ENCODE measurements at places on chromosomes 7 and 10.

GRCh38 chr10:26637521-26638275 is 59.8 kb upstream of the PDSS1 start:
- H3K27ac ChIP-seq, result no peak overlapping the region
- H3K27me3 ChIP-seq, result no peaks in the 10 kb centered on the region
- DNase-seq, result no peak
- no peaks in the 10 kb centered on the region for H3K36me3 ChIP-seq

DNA sequence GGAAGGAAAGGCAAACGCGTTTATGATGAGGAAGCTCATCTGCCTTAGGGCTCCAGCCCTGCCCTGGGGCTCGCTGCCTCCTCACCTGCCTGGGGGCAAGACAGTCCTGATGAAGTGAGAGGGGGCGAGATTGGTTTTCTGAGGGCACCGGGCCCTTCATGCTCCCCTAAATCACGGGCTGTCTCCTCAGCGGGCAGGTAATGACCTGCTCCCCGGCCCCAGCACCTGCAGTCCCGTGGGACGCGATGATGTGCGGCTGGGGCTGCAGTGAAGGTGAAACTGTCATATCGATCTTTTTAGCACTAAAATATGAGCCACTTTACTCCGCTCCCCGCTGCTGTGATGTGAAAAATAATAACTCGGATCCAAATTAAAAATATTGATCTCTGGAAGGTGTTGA is 120.2 kb downstream of the INPP5A start:
- H3K36me3 ChIP-seq, result peaks cover 31% of the 10 kb centered on the region
- no peak for DNase-seq
- no peaks in the 10 kb centered on the region for H3K4me1 ChIP-seq
- H3K4me3 ChIP-seq, result no peak overlapping the region
- no peaks in the 10 kb centered on the region for H3K27me3 ChIP-seq
- H3K27ac ChIP-seq, result no peak overlapping the region

- peaks cover 4% of the 10 kb centered on the region for H3K4me1 ChIP-seq
- peaks cover 31% of the 10 kb centered on the region for H3K36me3 ChIP-seq
- peak overlapping the region; percentile 74 for H3K4me3 ChIP-seq
Measured at GRCh38 chr7:149285603-149286002, 23.6 kb downstream of the ZNF783 start.

- DNase-seq, result no peak
- no peaks in the 10 kb centered on the region for H3K27me3 ChIP-seq
- no peak overlapping the region for H3K4me3 ChIP-seq
- H3K4me1 ChIP-seq, result no peaks in the 10 kb centered on the region
Measured at GRCh38 chr10:442209-442608, 247.3 kb downstream of the DIP2C start.

DNA sequence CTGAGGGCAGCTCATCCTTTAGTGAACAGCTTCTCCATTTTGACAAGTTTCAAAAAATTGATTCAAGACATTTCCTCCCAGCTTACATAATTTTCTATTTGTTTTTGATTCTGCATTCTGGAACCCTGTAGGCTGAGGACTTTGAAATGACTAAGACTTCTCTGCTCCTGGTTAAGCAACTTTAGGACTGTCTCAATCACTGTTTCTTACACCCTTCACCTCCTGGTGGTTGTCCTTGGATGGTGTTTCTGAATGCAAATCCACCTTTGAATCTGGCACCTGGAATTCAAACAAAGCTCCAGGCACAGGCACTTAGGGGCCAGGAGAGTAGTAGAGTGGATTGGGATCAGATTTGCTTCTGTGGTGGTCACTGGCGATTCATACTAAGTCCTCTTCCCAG is 595.5 kb downstream of the LRMDA start:
- no peaks in the 10 kb centered on the region for H3K27me3 ChIP-seq
- H3K4me1 ChIP-seq, result no peaks in the 10 kb centered on the region
- H3K36me3 ChIP-seq, result no peaks in the 10 kb centered on the region
- no peak overlapping the region for H3K4me3 ChIP-seq
- H3K27ac ChIP-seq, result no peak overlapping the region

- no peak overlapping the region for H3K4me3 ChIP-seq
- H3K4me1 ChIP-seq, result no peaks in the 10 kb centered on the region
- H3K27me3 ChIP-seq, result no peaks in the 10 kb centered on the region
- no peak overlapping the region for H3K27ac ChIP-seq
Measured at GRCh38 chr10:44396671-44397191, 11.8 kb upstream of the CXCL12 start.

DNA sequence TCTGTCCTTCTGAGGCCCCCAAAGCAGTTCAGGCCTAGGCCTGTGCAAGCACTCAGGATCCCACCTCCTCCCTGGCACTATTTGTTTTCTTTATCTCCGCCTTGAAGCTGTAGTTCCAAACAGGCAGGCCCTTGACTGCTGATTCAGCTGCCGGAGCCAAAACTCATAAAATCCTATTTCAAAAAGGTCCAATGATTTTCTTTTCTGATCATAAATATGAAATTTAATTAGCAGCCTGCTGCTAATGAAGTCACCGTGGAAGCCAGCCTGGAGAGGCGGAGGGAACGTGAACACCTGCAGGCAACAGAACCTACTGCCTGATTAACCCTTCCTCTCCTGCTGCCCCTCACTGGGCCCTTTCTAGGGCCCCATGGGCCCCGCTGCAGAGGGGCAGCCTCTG is 60.1 kb downstream of the CARD11 start:
- H3K36me3 ChIP-seq, result no peaks in the 10 kb centered on the region
- H3K27me3 ChIP-seq, result peaks cover 15% of the 10 kb centered on the region

GRCh38 chr7:153393666-153394065 is 634.1 kb downstream of the ACTR3B start:
- H3K4me3 ChIP-seq, result no peak overlapping the region
- no peaks in the 10 kb centered on the region for H3K36me3 ChIP-seq
- H3K27me3 ChIP-seq, result no peaks in the 10 kb centered on the region
- DNase-seq, result no peak
- no peak overlapping the region for H3K27ac ChIP-seq

DNA sequence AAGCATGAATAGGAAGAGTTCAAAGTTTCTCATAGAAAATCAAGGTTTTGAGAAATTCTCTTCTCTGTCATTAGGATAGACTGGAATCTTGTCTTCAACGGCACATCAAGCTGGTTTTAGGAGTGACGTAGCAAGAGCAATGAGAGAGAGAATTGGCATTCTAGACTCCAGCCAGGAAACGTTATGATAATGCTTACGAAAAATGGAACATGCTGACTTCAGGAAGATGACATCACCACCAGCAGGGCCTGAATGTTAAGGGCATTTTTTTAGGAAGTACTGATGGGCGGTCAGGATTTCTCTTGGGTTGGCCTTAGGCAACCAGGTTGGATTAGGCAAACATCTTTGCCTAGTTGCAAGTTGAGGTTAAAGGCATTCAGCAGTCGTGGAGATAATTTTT is 213.2 kb upstream of the CTBP2 start:
- H3K4me1 ChIP-seq, result no peaks in the 10 kb centered on the region
- H3K36me3 ChIP-seq, result no peaks in the 10 kb centered on the region
- no peak overlapping the region for H3K4me3 ChIP-seq
- no peak overlapping the region for H3K27ac ChIP-seq
- no peak for DNase-seq
- H3K27me3 ChIP-seq, result peaks cover 4% of the 10 kb centered on the region

- DNase-seq, result peak; percentile 47
- no peak overlapping the region for H3K27ac ChIP-seq
- no peak overlapping the region for H3K4me3 ChIP-seq
- no peaks in the 10 kb centered on the region for H3K36me3 ChIP-seq
- H3K27me3 ChIP-seq, result no peaks in the 10 kb centered on the region
Measured at GRCh38 chr10:47031211-47031900, 120.1 kb downstream of the PTPN20 start.

GRCh38 chr7:135150072-135150782 is 2.4 kb downstream of the TMEM140 start:
- H3K27me3 ChIP-seq, result no peaks in the 10 kb centered on the region
- H3K36me3 ChIP-seq, result peaks cover 24% of the 10 kb centered on the region

GRCh38 chr7:139749545-139749944 is 28.3 kb downstream of the HIPK2 start:
- no peaks in the 10 kb centered on the region for H3K36me3 ChIP-seq
- peak; percentile 83 for DNase-seq
- peaks cover 91% of the 10 kb centered on the region for H3K4me1 ChIP-seq
- no peak overlapping the region for H3K4me3 ChIP-seq

DNA sequence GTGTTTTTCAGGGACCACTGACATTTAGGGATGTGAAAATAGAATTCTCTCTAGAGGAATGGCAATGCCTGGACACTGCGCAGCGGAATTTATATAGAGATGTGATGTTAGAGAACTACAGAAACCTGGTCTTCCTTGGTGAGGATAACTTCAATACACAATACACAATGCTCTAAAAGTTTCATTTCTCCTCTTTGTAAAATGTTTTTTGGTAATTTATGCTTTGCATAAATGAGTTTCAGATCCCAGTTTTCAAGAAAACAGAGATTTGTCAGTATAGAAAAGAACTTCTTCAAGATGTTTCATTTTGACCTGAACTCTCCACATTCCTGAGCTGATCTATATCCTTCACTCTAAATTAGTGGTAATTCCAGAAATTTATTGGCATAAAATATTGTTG is 14.2 kb downstream of the ZNF92 start:
- H3K4me3 ChIP-seq, result no peak overlapping the region
- H3K27me3 ChIP-seq, result no peaks in the 10 kb centered on the region
- H3K27ac ChIP-seq, result no peak overlapping the region
- no peak for DNase-seq
- no peaks in the 10 kb centered on the region for H3K36me3 ChIP-seq
- peaks cover 8% of the 10 kb centered on the region for H3K4me1 ChIP-seq

DNA sequence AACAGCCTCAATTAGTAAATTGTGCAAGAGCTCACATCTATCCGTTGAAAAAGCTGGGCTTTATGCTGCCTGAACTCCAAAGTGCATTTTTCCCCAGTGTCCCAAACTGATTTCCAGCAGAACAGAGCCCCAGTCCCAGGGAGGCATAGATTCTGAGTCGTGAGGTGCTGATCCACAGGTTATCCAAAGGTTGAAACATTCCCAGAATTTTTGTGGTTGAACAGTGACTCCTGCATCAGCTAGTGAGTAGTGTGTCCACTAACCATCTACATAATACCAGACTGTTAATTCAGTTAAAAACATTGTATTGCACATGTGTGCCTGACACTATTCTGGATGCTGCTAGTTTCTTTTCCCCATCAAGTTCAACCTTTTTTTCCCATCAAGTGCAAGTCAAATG is 761.5 kb downstream of the GATA3 start:
- H3K27me3 ChIP-seq, result no peaks in the 10 kb centered on the region
- no peak overlapping the region for H3K4me3 ChIP-seq
- H3K27ac ChIP-seq, result no peak overlapping the region
- no peak for DNase-seq

- DNase-seq, result no peak
- no peaks in the 10 kb centered on the region for H3K4me1 ChIP-seq
- no peaks in the 10 kb centered on the region for H3K36me3 ChIP-seq
Measured at GRCh38 chr10:53033396-53033795, 260.8 kb upstream of the MBL2 start.

- no peak for DNase-seq
- no peak overlapping the region for H3K27ac ChIP-seq
- no peaks in the 10 kb centered on the region for H3K4me1 ChIP-seq
- H3K27me3 ChIP-seq, result no peaks in the 10 kb centered on the region
Measured at GRCh38 chr7:8422177-8422576, 11.2 kb upstream of the NXPH1 start.

DNA sequence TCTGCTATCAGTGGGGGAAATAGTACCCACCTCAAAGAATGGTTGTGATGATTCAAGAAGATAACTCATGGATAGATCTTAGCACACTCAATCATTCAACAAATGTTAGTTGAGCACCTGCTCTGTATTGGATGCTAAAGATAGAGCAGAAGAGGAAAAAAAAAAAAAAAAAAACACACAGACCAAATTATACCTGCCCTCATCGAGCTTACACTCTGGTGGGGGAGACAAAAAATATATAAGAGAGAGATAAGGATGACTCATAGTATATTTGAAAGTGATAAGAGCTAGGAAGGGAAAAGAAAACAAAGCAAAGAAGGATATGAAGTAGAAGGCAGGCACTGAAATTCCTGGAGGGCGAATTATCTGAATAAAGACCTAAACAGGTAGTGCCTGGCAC is 258.5 kb downstream of the SFMBT2 start:
- no peaks in the 10 kb centered on the region for H3K4me1 ChIP-seq
- H3K36me3 ChIP-seq, result no peaks in the 10 kb centered on the region
- H3K27me3 ChIP-seq, result no peaks in the 10 kb centered on the region

DNA sequence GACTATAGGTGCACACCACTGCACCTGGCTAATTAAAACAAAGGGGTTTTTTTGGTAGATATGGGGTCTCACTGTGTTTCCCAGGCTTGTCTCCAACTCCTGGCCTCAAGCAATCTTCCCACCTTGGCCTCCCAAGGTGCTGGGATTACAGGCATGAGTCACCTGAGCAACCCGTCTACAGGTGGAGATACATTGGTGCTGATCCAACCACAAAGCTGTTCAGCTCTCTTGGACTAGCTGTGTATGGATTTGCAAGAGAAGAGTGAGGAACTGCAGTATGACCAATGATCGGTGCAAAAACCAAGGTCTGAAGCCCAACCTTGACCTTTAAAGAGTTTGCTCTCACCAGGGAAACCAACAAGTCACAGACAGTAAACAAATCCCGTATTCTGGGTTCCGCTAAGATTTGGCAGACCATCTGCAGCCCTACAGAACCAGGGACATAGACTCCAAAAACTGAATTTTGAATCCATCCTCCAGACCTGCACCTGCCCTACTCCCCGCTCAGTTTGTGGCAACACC is 18.9 kb downstream of the EPHB4 start:
- peaks cover 4% of the 10 kb centered on the region for H3K27me3 ChIP-seq
- no peak overlapping the region for H3K27ac ChIP-seq
- no peak for DNase-seq
- H3K4me1 ChIP-seq, result peaks cover 6% of the 10 kb centered on the region
- H3K4me3 ChIP-seq, result no peak overlapping the region

GRCh38 chr7:69196593-69196992 is 401.7 kb upstream of the AUTS2 start:
- H3K36me3 ChIP-seq, result no peaks in the 10 kb centered on the region
- H3K4me3 ChIP-seq, result no peak overlapping the region
- DNase-seq, result no peak
- H3K27ac ChIP-seq, result no peak overlapping the region

- no peaks in the 10 kb centered on the region for H3K36me3 ChIP-seq
- H3K27ac ChIP-seq, result no peak overlapping the region
- no peak overlapping the region for H3K4me3 ChIP-seq
- no peaks in the 10 kb centered on the region for H3K27me3 ChIP-seq
Measured at GRCh38 chr10:95188593-95188992, 5.4 kb upstream of the ACSM6 start.

- peaks cover 16% of the 10 kb centered on the region for H3K4me1 ChIP-seq
- DNase-seq, result peak; percentile 80
- no peaks in the 10 kb centered on the region for H3K27me3 ChIP-seq
- peak overlapping the region; percentile 84 for H3K4me3 ChIP-seq
Measured at GRCh38 chr7:100119970-100120732, 717 bp downstream of the CNPY4 start.

DNA sequence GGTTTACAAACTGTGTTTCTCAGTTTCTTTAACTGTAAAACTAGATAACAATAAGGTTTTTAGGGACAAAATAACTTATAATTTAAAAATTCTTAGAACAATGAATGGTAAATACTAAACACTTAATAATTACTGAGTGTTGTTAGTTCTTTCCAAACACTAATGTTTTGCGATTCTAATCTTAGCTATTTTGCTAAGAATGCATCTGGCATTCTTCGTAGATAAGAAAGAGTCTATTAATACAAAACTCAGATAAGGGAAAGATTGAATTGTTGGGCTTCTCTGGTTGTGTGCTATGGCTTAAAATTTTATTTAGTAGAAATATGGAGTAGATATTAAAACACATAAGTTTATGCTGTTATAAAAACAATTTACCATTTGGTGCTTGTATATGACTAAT is 45.4 kb downstream of the TMEM229A start:
- no peak for DNase-seq
- no peaks in the 10 kb centered on the region for H3K27me3 ChIP-seq
- H3K4me3 ChIP-seq, result no peak overlapping the region
- no peaks in the 10 kb centered on the region for H3K36me3 ChIP-seq
- H3K4me1 ChIP-seq, result no peaks in the 10 kb centered on the region
